ENCODE measurements at places on chromosomes 1 and 21.

GRCh38 chr1:38125016-38125415, 78.4 kb upstream of the POU3F1 start:
- DNase-seq: no peak

DNA sequence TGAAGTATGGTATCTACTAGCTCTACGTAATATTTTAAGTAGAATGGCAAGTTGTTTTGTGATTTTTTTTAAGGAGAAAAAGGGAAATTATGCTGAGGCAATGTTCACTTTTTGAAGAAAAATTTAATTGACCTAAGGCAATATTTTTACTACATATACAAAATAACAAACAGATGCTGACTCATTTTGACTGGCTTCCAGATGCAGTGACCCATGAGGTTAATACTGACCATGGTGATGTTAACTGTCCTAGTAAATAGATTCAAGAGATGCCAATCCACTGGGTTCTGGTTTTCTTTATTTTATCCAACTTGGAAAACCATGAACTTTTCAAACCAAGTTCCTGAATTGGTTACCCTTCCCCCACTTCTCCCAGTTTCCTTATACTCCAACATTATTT, 154.9 kb downstream of the CRB1 start:
- no peak for DNase-seq

GRCh38 chr21:17779496-17779895, 39.7 kb downstream of the C21orf91 start:
- peak; percentile 66 for DNase-seq

DNA sequence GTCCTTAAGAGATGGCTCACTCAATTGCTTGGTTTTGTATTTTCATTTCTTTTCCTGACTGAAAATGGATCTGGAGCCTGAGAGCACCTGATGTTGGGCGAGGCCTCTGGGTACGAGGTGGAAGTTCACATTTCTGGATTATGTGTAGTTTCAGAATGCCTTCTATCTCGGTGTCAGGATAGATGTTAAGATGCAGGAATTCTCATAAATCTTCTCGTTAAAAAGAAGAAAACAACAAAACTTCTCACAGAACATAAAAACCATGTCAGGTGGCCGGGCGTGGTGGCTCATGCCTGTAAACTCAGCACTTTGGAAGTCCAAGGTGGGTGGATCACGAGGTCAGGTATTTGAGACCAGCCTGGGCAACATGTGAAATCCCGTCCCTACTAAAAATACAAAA, 101.8 kb downstream of the RHOU start:
- no peak for DNase-seq

DNA sequence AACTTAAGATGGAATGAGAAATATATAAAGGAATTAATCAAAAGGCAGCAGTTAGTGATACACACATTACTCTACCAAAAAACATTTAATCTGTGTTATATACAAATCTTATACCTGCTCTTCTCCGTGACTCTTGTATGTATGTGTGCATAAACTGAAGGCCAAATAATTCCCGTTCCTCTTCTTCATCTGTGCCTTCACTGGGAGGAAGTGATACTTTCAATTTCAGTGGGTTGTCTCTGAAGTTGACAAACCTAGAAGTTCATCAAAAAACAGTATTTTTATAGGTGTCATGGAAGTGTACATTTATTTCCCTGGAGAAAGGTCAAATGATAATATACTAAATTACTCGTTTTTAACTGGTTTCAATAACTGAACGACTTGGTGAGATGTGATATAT, 19.3 kb downstream of the TRMT13 start:
- no peak for DNase-seq

GRCh38 chr1:154938604-154939399, 2.3 kb upstream of the PMVK start:
- no peak for DNase-seq

DNA sequence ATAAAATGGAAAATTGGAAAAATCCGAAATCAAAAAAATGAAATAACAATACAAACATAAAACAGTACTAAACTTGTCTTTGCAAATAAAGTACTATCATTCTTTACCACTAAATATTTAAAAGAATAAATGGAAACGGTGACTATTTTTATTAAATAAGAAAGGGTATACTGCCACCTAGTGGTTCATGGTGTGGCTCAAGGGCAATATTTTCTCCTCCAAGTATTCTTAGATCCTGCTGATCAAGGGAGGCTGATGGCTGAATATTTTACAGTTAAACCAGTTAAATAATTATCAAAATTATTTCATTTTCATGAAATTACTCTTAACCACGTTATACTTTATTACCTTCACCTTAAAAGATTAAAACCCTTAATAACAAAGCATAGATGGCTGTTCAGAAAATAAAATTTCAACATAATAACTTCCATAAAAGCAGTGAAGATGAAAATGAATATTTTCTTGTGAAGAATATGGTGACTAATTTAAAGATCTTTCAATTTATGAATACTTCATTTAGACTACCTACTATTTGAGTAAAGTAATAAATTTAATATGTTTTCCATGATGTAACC, 1793.9 kb downstream of the NCAM2 start:
- DNase-seq: peak; percentile 38

GRCh38 chr1:119713749-119714456, 2.2 kb downstream of the PHGDH start:
- DNase-seq: no peak

- DNase-seq: no peak
Measured at GRCh38 chr21:31460980-31461379, 116.9 kb upstream of the TIAM1 start.
